ENCODE measurements at places on chromosomes 7 and 10.
A peak's percentile ranks its signal among the peaks of the same experiment; 100 is the strongest.

- no peak overlapping the region for H3K27ac ChIP-seq
- H3K4me1 ChIP-seq: no peaks in the 10 kb centered on the region
- no peak for DNase-seq
- H3K4me3 ChIP-seq: no peak overlapping the region
- peaks cover 13% of the 10 kb centered on the region for H3K27me3 ChIP-seq
Measured at GRCh38 chr7:70480927-70481569, 650.9 kb upstream of the GALNT17 start.

DNA sequence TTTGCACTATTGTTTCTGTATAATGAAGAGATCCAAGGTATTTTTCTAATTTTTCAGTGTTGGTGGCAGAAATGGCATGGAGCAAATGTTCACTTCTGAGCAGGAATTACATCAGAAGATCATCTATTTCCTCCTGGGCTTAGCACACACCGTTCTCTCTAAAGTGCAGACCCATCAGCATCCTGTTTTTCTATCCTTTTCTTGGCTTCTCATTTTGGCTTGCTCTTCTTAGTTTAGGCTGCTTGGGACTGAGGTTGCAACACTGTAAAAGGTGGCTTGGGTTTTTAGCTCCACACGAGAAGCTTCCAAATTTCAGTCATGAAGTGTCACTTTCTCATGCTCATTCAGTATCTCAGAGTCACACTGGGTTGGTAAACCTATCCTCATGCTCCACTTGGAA, 79.9 kb upstream of the SMIM30 start:
- no peaks in the 10 kb centered on the region for H3K36me3 ChIP-seq
- H3K4me3 ChIP-seq: no peak overlapping the region
- H3K27me3 ChIP-seq: no peaks in the 10 kb centered on the region
- no peak for DNase-seq
- H3K27ac ChIP-seq: no peak overlapping the region
- H3K4me1 ChIP-seq: no peaks in the 10 kb centered on the region

- no peak overlapping the region for H3K27ac ChIP-seq
- no peak for DNase-seq
- no peaks in the 10 kb centered on the region for H3K27me3 ChIP-seq
- H3K4me3 ChIP-seq: no peak overlapping the region
- no peaks in the 10 kb centered on the region for H3K36me3 ChIP-seq
Measured at GRCh38 chr7:84040355-84040754, 154.2 kb downstream of the SEMA3A start.

DNA sequence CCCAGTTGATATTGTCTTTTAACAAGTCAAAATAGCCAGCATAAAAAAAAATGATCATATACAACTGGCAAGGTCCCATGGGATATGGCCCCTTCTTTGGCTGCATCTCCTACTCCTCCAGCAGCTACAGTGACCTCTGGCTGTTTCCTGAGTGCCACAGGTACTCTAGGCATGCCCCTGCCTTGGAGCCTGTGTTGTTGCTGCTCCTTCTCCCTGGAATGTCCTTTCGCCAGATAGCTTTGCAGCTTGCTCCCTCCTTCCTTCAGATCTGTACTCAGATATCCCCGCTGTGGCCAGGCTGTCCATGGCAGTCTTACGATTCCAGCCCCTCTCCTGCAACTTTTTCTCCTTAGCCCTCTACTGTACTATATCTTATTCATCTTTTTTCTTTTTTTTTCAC, 23.3 kb downstream of the CNNM2 start:
- H3K27ac ChIP-seq: no peak overlapping the region
- H3K27me3 ChIP-seq: no peaks in the 10 kb centered on the region
- DNase-seq: no peak

DNA sequence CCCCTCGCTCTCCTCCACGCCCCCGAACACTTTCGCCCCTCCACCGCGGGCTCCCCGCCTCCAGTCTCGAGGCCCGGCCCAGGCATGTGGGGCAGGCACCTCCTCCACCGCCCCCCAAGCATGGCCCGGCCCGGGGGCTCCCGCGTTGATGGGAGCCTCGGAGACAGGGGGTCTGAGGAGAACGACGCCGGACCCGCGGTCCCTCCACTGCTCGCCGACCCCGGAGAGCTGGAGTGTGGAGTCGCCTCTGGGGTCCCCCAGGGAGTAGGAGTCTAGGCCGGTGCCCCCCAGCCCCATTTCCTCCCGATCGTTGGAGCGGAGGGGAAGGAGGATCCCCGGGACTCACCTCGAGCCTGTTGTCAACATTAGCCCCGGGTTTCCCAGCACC, 206 bp downstream of the UPF2 start:
- H3K4me3 ChIP-seq: peak overlapping the region; percentile 95
- peak; percentile 69 for DNase-seq
- peaks cover 4% of the 10 kb centered on the region for H3K27me3 ChIP-seq
- H3K36me3 ChIP-seq: peaks cover 9% of the 10 kb centered on the region
- peaks cover 23% of the 10 kb centered on the region for H3K4me1 ChIP-seq
- peak overlapping the region; percentile 100 for H3K27ac ChIP-seq

DNA sequence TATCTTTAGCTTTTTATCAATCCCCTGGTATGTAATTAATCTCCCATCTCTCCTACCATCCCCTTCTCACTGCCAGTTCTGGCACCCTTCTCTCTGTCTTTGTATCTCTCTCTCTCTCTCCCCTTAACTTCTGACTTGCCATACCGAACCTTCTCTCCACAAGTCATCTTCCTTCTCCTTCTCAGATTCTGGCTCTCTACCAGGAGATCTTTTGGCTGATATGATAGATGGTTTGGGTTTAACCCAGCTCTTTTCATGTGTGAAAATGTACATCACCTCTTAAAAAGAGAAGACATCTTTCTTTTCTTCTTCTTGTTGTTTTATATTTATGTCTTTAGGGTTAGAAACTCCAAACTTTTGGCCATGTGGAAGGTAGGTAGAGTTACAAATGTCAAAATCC, 196.7 kb downstream of the HGF start:
- no peak for DNase-seq
- no peak overlapping the region for H3K4me3 ChIP-seq
- no peaks in the 10 kb centered on the region for H3K4me1 ChIP-seq
- no peak overlapping the region for H3K27ac ChIP-seq

DNA sequence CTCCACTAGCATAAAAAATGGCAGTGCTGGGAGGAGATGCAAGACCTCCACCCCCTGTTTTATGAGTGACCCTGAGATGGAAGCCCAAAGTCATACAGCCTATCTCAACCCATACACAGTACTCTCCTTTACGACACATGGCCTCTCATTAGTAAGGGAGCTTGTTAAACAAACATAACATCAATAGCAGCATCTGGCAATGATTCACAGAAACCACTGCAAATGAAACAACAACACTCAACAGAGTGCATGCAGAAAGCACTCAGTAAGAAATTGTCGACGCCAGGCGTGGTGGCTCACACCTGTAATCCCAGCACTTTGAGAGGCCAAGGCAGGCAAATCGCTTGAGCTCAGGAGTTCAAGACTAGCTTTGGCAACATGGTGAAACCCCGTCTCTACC, 27.5 kb upstream of the FIGNL1 start:
- peaks cover 6% of the 10 kb centered on the region for H3K27me3 ChIP-seq
- no peaks in the 10 kb centered on the region for H3K36me3 ChIP-seq
- H3K4me3 ChIP-seq: no peak overlapping the region
- H3K4me1 ChIP-seq: peaks cover 3% of the 10 kb centered on the region
- DNase-seq: no peak
